Sciatic nerve (tissue), 2 donors: ENCODE measurements at places on chromosomes 11 and 22. TPM values are rescaled to one million over a fixed set of nuclear protein-coding genes. Genes with fewer than 3 reads are reported as not detected.

The APOA1 gene
- 7.0 TPM for total RNA-seq

The XKR3 gene
- not detected for total RNA-seq

The OR6T1 gene
- not detected for total RNA-seq

GRCh38 chr11:109018639-109019038, 353.8 kb downstream of the DDX10 start:
- DNase-seq, result no peak

DNA sequence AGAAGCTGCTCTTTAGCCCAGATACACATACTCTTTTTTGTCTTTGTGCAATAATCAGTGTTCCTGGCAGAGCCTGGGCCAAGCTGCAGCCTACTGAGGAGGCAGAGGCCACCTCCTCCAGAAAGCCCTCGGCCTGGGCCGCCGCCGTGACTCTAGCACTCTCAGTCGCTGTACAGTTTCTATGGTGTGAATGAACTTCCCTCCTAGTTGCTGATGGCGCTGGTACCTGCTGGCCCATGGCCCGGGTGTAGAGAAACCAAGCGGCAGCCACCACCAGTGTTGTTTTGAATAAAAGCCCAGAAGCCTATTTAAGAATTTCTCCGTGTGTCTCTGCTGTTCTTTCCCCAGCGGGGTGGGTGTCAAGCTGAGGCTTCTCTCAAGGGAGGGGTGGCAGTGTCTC, 118.9 kb downstream of the CACNA1I start:
- no peak for DNase-seq

- no peak for DNase-seq
Observed at GRCh38 chr11:123702696-123703095, 38.8 kb downstream of the ZNF202 start.

DNA sequence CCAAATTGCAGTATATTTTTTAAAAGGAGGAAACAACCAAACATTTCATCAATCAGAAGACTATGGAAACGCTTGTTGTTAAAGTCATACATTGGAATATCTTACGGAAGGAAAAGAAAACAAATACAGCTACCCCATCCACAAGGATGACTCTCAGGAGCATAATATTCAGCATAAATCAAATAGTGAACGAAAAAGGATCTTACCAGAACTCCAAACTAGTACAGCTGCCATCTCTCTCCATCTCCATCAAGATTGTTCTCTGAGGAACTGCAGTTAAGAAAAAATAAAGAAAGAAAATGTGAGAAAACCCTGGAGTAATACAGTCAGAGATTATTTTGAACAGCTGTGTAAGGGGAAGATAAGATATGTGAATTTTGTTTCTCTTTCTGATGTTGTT, 299.8 kb upstream of the CNTN5 start:
- no peak for DNase-seq

GRCh38 chr22:24969560-24970301, 17.2 kb downstream of the KIAA1671 start:
- no peak for DNase-seq

DNA sequence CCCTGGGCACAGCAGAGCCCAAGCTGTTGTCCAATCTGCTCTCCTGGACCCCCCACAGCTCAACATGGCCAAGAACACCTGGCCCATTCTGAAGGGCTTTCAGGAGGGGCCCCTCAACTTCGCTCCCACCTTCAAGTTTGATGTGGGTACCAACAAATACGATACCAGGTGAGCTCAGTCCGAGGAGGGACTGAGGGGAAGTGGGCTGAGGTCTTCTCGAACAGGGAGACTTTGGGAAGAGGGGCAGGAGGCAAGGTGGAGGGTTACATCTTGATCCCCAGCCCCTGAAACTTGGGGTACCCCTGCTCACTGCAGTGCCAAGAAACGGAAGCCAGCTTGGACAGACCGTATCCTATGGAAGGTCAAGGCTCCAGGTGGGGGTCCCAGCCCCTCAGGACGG, 5.4 kb downstream of the INPP5J start:
- no peak for DNase-seq

DNA sequence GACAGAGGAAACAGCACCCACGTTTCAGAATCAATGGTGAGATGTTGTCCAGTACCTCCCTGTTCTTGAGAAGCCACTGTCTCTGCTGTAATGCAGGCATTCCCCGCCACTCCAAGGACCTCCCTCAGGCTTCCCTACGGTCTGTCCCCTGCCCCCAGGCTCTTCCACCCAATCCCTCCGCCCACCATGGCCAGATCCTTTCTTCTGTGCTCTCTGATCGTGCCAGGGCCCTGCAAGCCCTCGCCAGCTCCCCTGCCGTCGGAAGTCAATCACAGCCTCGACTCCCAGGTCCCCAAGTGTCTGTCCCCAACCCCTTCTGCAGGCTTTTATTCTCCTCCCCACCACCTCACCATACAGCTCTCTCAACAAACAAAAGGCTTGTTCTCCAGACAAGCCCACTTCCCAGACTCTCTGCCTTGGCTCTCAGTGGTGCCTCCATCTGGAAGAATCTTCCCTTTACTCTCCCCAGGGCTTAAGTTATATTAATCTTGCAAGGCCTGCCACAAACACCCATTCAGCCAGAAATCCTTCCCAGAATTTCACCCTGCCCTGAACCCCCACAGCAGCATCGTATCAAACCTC, 13.7 kb downstream of the SCN4B start:
- DNase-seq, result peak; percentile 41

DNA sequence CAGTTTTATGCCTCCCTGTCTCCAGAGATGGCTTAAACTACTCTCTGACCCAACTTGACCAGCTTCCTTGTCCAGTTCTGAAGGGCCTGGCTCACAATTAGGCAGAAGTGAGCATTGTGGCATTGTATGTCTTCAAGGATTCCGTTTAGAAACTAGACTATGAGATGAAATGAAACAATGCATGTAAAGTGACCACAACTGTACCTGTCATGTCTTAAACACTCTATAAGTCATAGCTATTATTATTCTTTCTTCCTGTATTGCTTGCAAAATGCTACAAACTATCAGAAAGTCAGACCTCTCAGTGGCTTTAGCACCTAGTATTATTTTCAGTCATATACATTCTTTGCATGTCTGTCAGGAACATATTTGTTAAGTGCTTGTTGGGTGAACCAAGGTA, 127.9 kb upstream of the MTMR2 start:
- no peak for DNase-seq

GRCh38 chr22:49548356-49549202, 279.1 kb downstream of the BRD1 start:
- DNase-seq, result no peak

GRCh38 chr11:65295001-65295400, 19.7 kb upstream of the CDC42EP2 start:
- DNase-seq, result no peak
